ENCODE measurements at places on chromosomes 16 and 17.

GRCh38 chr17:27247071-27247957, 46.6 kb upstream of the WSB1 start:
- DNase-seq: peak; percentile 32

GRCh38 chr16:52113533-52114183, 433.3 kb downstream of the TOX3 start:
- DNase-seq: no peak

DNA sequence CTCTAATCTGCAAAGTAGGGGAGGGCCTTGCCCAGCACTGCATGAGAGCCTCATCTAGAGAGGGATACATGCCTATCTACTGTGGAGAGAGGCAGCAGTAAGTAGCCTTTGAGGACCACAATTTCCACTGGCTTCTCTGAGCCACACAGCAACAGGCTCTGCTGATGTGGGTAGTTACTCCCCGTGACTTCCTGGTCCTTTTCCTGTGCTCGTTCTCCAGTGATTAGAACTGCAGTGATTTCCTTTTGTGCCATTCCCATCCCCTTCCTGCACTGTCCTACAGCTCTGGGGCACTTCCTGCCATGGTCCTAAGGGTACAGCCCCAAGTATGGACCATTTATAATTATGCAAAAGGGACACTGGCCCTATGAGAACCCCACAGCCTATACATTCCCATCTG, 3.0 kb downstream of the PLSCR3 start:
- no peak for DNase-seq

DNA sequence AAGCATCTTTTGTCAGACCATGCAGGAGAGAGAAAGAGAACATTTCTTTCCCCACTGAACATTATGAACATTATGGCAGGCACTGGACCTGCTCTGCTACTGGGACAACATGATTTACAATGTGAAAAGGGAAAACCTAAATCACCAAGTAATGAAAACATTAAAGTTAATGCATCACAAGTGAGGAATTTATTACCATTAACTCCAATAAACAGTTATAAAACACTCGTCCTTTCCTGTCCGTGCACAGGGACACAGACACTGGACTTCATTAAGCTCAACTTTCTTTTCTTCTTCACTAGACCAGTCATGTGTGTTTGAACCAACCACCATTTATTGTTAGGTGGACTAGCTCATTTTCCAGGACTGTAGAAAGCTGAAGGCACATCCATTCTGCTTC, 95.4 kb downstream of the SNX11 start:
- DNase-seq: no peak

- DNase-seq: no peak
Observed at GRCh38 chr17:77209330-77209748, 68.6 kb downstream of the SEC14L1 start.

DNA sequence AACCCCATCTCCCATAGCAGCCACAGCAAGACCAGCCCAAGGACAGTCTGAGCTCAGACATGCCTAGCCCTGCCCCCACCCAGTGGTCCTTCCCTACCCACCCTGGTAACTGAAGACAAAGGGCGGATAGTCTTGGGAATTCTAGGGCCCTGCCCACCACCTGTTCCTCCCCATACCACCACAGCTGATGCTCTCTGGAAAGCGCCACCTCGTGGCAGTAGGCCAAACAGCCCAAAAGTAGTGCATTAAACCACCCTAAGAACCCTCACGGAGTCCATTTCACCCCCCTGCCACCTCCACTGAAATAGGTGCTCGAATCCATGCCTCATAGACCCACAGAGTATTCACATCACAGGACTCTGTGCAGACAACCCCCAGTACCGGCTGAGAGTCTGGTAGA, 1021.4 kb downstream of the CDH8 start:
- DNase-seq: no peak

DNA sequence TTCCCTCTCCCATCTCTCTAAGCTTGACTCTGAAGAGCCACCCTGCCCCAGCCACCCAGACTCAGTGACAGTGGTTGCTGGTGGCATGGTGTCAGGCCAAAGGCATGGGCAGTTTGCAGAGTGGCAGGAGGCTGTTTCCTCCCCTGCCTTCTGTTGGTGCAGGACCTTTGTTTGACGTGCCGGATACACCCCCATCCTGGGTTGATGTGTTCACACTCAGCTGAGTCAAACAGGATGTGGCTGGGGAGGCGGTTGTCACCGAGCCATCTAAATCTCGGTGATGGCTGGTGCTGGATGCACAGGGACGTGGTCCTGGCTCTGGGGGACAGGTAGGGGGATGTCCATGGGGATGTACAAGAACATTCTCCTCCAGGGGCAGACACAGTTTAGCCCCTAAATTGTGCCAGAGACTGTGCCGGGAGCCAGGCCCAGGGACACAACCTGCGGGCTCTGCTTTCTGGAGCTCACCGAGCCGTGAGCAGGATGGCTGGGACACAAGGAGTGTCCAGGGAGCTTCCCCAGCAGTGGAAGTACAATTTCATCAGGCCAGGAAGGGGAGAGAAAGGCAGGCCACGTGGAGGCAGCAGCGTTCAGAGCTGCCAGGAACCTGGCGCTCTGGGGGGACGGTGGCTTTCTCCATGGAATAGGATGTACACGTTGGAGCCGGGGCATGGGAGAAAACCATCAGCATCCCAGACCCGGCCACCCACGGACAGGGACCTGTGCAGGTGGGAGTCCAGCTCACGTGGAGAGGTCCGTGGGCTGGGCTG, 264.2 kb downstream of the SEC14L1 start:
- DNase-seq: peak; percentile 89

GRCh38 chr16:11219178-11219577, 36.8 kb downstream of the SOCS1 start:
- no peak for DNase-seq

DNA sequence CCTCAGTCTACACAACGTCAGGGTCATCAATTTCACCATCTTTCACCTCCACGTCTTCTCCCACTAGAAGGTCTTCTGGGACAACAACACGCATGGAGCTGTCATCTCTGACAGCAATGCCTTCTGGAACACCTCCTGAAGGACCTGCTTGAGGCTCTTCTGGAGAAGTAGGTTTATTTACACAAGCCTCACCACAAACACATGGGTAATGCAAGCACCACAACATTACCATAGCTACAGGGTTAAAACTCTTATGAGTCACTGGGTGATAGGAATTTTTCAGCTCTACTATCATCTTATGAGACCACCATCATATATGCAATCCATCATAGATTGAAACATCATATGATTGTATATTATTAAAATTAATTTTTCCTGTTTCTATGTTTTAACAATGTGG, 215.4 kb downstream of the CHD9NB start:
- no peak for DNase-seq

GRCh38 chr16:84223456-84223855, 16.4 kb downstream of the KCNG4 start:
- DNase-seq: no peak

DNA sequence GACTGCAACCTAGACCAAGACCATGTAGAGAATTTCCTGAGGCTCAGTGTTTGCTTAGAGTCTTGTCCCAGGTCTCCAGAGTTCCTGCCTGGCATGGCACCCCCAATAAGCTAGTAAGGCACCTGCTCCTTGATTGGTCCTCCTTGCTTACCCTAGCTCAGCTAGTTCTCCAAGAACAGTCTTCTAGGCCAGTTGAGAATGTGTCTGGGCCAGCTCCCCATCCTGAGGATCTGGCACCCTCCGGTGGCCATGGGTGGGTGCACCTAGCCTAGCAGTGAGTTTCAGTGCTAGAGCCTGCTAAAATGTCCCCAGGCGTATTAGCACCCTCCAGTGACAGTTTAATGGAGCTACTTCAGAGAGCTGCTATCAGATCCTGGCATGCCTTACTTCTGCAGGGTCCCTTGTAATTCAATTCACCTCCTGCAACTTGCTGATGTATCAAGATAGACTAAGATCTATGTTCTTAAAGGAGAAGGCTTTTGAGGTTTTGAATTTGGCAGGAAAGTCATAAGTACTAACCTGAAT, 44.4 kb upstream of the MED13 start:
- peak; percentile 70 for DNase-seq

DNA sequence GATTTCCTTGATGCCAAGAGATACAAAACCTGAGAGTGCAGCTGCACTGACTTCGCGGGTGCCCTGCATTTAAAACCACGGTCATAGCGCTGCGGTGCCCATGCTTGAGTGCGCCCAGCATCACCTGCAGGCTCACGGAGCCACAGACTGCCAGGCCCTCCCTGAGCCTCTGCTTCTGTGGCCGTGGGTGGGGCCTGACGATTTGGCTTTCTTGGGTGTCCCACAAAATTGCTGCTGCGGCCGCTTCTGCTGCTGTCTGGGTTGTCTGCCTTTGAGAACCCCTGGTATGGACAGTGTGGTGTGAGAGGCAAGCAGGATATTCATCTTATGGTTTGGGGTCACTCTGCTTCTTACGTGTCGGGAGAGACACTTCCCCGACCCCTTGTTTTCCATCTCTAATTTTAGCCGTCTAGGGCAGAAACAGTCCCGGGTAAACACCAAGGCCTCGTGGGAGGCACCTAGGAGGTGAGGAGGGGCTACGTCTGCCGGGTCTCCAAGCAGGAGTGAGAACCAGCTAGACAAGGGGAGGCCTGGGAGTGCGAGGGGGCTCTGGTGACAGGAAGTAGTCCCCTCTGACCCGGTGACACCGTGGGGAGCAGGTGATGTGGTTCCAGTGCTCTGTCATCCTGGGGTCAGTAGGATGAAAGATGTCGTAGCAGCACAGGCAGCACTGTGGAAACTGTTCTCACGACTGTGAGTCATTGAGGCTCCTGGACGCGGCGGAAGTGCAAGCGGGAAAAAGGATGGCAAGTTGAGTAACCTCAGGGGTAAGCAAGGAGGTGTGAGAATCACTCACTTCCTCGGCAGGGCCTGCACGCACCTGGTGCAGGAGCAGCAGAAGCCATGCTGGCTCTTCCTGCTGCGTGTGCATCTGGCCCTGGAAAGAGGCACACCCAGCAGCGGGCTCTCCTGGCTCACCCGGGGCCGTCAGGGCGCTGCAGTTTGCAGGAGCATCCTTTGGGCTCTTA, 176.3 kb downstream of the RPTOR start:
- no peak for DNase-seq

GRCh38 chr16:60989592-60989991, 1046.6 kb downstream of the CDH8 start:
- DNase-seq: no peak

DNA sequence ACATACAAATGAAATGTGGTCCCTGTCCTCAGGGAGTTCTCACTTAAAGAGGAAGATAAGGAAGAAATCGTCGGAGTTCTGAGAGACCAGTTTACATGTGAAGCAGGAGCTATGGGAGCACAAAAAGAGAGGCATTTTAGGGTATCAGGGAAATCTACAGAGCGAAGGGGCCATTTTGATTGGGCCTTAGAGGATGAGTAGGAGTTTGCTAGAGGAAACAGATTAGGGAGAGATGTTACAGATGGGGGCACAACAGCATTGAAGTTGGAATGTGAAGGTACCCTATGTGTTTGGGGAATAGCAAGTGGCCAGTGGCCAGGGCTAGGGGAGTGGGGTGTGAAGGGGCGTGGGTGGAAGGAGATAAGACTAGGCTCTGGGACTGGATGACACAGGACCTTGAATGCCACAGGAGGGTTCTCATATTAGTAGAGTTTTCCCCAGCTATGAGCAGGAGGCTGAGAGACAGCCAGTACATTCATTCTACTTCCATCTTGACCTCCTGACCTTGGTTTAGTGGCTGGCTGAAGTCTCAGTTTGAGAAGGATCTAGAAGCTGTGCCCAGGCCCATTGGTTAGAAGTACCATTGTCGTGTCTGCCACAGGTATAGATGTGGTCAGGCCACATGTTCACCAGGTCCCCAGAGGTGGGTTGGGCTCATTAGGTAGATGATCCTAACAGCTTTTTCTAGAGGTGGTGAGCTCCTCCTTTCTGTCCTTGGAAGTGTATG, 34.8 kb downstream of the CPNE2 start:
- DNase-seq: no peak

GRCh38 chr17:7237761-7238419, 1.4 kb downstream of the PHF23 start:
- peak; percentile 80 for DNase-seq

DNA sequence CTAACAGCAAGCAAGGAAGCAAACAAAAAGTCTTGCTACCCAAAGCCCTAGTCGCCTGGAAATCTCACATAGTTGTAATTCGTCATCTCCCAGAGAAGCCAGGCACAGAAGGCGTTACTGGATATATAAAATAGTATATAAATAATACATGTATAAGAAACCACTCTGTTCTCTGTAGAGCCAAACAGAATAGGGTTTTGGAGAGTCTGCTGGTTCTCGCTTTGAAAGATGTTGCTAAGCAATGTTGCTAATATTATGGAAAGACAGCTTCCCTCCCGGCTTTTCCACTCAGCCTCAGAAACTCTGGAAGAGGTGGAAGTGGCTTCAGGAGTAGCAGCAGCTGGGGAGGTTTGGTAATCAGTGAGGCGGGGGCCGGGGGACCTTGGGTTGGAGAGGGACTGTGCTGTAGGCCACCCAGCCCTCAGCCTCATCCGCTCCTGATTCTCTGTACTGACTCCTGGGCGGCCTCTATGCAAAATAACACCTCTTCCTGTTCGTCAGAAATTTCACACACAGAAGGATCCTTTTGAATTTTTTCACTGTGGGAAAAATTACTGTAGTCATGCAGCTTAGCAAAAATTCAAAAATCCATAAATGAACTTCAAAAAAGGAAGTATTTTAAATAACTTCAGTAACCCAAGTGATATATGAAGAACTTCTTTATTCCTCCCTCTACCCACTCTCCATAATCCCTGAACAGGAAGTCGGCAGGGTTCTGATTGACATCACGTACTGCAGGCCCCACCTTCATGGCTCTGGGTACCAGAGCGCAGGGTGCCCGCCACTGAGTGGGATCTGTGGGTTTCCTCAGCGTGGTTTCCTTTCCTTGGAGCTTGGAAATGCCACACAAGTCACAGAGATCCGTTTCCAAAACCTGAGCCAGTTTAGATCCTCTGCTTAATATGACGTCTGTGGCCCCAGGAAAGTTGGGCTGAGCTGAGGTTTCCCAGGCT, 51.4 kb downstream of the RAP1GAP2 start:
- DNase-seq: no peak

- no peak for DNase-seq
Observed at GRCh38 chr16:27340654-27341053, 26.9 kb downstream of the IL4R start.

- DNase-seq: no peak
Observed at GRCh38 chr17:40520991-40521453, 19.6 kb upstream of the TNS4 start.

GRCh38 chr16:78762222-78762621, 662.8 kb downstream of the WWOX start:
- no peak for DNase-seq

DNA sequence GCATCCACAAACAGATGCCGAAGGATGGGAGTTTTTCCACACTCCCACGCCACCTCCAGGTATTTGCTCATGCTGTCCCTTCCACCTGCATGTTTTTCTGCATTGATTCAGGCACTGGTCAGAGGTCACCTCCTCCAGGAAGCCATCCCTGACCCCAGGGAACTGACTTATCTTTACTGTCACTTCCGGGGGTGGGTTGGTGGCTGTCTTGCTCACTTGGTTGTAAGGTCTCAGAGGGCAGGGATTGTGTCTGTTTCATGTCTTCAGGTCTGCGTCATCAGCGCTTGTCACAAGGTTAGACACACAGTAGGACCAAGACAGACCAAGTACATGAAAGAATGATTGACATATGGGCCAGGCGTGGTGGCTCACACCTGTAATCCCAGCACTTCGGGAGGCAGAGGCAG, 1.9 kb upstream of the IL4R start:
- DNase-seq: no peak
